ENCODE measurements at places on chromosomes 1 and 21.

- DNase-seq: no peak
Observed at GRCh38 chr1:61472876-61473275, 252.1 kb downstream of the TM2D1 start.

DNA sequence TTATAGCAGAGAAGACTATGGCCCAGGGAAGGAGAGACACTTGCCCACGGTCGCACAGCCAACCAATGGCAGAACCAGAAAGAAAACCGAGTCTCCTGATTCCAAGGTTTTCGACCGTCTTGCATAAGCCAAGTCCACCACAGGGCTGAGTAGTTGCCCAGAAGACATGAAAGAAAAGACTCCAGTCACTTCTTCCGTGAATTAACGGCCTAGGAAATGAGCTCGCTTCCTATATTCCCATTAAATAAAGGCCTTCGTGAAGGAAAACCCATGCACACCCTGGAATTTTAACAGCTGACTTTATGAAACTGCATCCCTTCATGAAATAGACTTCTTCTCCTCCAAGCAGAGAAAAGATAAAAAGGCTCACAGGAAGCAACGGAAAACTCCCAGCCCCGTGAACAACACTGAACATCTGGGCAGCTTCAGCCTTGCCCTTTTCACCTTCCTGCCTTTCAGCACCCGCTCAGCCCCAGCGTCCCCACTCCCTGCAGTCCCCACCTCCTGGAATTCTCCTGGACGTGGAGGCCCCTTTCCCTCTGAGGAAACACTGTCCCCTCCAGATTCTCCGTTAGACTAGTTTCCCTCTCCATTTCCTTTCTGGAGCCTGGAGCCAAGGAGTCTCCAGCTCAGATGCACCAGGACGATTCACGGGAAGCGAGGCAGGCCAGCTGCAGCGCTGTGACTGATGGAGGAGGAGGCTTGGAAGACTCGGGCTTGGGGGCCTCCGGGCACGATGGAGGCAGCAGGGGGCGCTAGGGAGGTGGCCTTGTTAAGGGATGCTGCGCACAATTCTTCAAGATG is 2.7 kb upstream of the MYOC start:
- peak; percentile 80 for DNase-seq

- no peak for DNase-seq
Observed at GRCh38 chr1:173005196-173005864, 45.4 kb downstream of the TNFSF18 start.

DNA sequence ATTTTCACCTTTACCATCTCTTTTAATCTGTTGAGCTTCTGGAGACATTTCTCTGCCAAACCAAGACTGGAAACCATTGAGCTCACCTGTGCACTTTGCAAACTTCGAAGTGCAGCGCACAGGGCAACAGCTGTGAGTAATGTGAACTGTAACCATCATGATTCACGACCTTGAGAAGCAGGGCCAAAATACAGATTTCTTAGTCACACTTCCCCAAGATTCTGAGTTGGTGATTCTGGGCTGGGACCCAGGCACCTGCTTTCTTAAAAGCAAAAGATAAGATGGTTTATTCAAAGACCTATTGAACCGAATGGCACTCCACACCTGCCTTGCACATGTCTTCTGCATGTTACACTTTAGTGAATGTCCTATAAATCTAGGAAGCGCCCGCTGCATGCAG is 10.2 kb downstream of the AGTRAP start:
- DNase-seq: no peak

DNA sequence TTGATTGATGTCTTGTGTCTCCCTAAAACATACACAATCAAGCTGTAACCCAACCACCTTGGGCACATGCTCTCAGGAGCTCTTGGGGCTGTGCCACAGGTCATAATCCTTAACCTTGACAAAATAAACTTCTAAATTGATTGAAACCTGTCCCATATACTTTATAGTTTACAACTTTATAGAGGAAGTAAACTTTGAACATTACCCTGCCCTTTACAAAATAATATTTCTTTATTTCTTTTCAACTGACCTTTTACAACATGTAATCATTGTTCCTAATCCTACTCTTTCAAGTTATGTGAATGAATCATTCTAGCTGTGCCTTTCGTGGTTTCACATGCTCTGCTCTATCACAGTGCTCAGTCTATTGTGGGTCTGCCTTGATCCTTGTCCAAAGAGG is 118.3 kb upstream of the ATP1A1 start:
- DNase-seq: no peak

- no peak for DNase-seq
Observed at GRCh38 chr1:176552999-176553398, 90.0 kb downstream of the PAPPA2 start.

DNA sequence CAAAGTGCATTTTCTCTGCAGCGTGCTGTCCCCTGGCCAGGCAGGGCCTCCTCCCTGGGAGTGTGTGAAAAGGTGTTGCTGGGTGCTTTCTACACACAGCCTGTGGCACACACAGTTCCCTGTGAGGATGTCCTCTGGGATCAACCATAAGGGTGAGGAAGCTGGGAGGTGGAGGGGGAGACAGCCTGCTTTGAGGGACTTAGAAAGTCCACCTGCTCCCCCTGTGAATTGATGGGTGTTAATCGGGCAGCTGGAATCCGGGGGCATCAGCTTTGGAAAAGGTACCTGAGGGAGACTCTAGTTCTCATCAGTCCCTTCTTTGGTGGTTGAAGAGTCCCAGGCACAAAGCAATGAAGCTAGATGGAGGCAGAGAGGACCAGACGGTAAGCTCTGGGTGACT is 35.8 kb downstream of the LHX4 start:
- DNase-seq: no peak

- DNase-seq: peak; percentile 67
Observed at GRCh38 chr1:65066766-65067490, 81.1 kb upstream of the AK4 start.

DNA sequence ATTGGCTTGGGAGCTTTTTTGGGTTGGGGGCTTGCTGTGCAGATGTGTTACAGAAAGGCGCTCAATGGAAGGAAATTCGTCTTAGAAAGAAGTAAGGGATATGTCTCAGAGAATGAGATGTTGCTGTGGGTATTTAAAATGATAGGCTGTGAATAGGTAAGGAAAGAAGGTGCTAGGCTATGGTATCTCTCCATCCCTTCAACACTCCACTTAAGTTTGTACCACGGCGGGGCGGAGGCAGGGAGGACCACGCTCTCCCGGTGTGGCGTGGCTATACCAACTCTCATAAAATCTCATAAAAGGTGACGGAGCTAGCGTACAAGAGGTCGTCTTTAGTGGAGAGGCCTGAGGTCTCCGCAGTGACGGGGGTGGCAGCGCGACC is 305 bp upstream of the RPS6KC1 start:
- no peak for DNase-seq

DNA sequence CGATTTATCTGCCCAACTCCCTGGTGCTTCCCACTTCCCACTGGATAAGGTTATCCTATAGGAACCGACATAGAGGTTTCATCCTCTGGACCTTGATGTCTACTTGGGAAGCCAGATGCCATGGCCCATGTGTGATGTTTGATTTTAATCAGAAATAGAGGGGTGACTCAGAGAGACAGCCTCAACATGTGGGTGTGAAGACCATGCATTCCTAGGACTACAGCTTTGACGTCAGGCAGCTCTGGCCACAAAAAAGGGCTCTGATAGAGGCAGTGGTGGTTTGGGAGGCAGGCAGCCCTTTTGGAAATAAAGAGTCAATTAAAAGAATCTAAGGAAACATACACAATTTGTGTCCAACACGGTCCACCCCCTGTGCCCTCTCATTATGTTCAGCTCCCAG is 5.2 kb upstream of the SH2D2A start:
- no peak for DNase-seq

DNA sequence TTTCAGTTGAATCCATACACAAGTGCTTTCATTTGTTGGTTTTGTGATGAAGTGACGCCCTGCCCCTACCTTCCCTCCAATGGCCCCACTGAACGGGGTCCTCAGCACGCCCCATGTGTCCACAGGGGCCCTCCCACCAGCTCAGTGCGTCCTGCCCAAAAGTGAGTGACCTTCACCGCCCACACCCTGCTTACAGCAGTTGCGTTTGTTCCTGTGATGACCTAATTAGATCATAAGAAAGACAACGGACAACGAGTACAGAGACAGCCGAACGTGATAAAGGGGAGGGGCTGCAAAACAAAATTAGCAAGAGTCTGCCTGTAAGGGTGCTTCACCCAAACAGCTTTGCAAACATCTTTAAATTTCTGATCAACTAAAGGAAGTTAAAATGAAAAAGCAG is 38.2 kb upstream of the RIPK4 start:
- DNase-seq: no peak

DNA sequence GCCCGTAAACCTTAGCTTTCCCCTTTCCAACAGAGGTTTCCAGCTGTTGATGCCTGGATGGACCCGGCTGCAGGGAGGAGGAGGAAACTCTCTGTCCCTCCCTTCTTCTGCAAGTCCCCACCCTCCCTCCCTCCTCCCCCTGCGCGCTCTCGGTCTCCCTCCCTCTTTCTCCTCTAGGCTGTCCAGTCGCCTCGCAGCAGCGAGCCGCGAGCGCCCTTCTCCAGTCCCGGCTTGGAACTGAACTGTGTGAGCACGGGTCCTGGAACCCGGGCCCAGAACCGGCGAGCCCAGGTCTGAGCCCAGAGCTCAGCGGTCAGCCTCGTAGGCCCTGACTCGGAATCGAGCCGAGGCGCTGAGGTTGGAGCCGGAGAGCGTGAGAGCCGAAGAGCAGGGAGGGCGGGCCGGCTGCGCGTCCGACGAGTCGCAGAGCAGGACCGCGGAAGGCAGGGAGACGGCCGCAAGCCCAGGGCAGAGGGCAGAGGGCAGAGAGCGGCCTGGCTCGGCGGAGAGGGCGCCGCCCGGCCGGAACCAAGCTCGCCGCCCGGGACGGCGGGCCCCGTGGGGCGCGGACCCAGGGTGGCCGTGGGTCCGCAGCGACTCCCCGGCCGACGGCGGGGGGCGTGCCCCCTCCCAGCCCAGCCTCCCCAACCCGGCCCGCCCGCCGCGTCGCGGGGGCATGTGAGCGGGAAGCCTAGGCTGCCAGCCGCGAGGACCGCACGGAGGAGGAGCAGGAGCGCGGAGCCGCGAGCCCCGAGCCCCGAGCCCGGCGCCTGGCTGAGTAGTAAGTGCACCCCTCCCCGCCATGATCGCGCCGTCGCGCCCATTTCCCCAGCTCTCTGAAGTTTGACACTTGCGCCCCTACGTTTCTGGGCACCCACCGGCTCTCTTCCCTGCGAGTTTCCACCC is at the start of gene SOX13:
SOX13 (plus strand) TSS at position 185 of the 906 bp plus-strand sequence. CDS start 39,801 bp downstream, outside the sequence.
- peak; percentile 78 for DNase-seq

DNA sequence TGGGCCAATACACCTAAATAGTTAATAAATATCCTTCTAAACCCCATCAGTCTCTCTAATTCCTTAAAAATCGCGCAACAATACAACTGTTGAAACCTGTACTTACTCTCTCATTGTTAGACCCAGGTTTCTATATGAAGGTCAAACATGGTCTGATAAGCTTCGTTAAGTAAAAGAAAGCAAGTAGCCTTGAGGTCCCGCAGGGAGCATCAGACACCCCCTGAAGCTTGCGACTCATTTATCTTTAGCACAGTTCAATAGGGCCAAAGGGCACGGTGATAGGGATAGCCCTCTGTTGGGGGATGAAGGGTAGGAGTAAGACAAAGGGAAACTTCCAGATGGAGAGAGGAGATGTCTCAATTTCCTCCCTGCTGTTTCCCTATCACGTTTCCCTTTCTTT is 27.3 kb upstream of the THEM4 start:
- peak; percentile 19 for DNase-seq

DNA sequence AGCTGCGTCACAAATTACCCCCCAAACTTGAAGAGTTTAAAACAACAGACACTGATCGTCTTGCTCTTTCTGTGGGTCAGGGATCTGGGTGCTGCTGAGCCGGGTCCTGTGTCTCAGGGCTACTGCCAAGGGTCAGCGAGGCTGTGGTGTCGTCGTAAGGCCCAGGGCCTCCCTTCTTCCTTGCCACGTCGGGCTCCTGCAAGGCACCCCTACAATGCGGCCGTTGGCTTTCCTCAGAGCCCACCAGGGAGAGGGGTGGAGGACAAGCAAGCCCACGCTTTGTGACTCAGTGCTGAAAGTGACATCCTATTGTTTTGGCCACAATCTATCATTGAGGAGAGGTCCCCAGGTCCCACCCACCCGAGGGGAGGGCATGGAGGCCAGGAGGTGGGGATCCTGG is 7.7 kb upstream of the FBLIM1 start:
- no peak for DNase-seq

GRCh38 chr1:94602802-94603625 is 61.5 kb upstream of the F3 start:
- no peak for DNase-seq

- no peak for DNase-seq
Observed at GRCh38 chr21:25660233-25660632, 21.2 kb downstream of the JAM2 start.

DNA sequence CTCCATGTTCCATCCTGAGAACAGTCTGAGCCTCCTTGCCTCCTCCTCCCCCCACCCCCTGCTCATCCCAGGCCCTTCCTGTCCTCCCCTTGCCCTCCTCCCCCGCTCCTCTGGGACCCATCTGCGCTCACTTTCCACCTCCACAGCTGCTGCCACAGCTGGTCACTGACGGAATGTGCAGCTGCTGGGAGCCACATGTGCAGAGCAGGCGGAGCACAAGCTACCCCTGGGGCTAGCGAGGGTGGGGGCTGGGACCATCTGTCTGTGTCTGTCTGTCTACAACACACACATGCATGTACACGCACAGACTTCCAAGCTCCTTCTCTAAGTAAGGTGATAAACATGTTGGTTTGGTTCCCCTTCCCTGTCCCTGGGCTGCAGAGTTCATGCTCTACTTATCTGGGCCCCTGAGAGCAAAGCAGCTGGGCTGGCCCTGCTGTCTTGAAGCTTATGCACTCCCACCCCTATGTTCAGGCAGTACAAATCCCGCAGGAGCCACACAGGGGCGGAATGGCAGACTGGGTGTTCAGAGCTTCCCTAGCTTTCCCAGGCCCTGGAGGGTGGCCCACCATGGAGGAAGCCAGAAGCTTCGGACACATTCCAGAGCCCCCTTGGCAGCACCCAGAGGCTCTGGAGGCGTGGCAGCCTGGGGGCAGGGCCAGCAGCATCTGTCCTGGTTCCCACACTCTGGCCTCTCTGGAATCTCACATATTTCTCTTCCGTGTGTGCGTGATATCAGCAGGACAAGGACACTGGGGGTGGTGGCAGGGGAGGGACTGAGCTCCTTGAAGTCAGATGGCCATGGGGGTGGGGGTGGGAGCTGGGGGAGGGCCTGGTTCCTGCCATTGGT is 7.0 kb upstream of the HEYL start:
- DNase-seq: peak; percentile 71

- no peak for DNase-seq
Observed at GRCh38 chr1:24118410-24119242, 6.7 kb upstream of the MYOM3 start.

DNA sequence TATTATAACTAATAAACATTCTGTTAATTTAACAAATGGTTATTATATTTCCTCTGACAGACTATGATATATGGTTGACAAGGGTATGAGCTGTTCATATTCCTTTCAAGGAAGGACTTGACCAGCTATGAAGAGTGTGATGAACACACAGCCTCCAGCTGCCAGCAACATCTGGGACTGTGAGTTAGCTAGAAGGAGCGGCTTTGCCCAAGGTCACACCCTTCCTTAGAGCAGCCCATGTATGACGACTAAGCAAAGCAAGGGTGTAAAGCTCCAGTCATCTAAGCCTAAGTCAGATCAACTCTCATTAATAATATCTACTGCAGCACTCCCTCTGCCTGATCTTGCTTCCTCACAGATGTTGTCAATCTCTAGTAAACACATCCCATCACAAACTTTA is 355.4 kb downstream of the PLPP3 start:
- no peak for DNase-seq

GRCh38 chr1:17028662-17029188 is 17.0 kb upstream of the ATP13A2 start:
- no peak for DNase-seq
